ENCODE measurements at places on chromosomes 3 and 15. TPM values are rescaled to one million over a fixed set of nuclear protein-coding genes. Genes with fewer than 3 reads are reported as not detected.
A peak's percentile ranks its signal among the peaks of the same experiment; 100 is the strongest.

Gene PLA2G4F
- total RNA-seq = not detected

Gene RAD51
- 5.5 TPM for total RNA-seq

Gene LSMEM2
- not detected for total RNA-seq

Gene CCR1
- total RNA-seq = 0.17 TPM

DNA sequence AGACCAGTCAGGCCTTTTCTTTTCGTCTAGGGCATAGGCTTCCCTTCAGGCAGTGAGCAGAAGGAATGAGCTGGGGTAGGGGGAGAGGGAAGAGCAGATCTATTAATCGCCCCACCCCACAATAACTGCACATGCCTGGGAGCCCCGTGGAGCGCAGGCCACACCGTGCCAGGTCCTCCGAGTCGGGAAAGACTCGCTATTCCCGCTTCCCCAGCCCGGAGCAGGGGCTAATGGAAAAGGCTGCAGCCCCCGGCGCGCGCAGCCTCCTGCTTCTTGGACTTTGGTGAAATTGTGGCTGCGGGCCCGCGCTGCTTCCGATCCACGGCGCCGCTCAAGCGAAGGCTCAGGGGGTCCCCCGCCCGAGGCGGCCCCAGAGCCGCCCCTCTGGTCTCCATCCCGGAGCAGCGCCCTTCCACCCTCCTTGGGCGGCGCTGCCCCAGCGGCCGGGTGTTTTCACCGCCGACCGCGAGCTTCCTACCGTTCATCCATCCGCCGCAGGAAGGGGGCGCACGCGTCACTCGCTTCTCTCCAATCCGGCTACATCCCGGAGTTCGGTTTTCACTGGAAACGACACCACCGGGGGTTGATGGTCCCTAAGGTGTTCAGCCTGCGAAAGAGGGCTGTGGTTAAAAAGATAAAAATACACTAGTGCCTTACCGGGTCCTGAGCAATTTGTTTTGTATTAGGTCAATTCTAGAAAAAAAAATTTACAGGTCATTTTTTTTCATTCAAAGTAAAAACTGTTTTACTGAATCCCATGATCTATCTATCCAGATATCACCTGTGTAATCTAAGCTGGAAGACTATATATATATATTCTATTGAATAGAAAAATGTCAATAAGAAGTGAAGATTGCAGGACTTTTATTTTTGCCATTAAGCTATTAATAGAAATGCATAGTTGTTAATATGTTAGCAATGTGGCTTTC lies 4.4 kb upstream of the SYNM start:
- H3K4me3 ChIP-seq = no peak overlapping the region
- DNase-seq = no peak
- no peaks in the 10 kb centered on the region for H3K4me1 ChIP-seq
- no peaks in the 10 kb centered on the region for H3K36me3 ChIP-seq
- peaks cover 14% of the 10 kb centered on the region for H3K27me3 ChIP-seq

DNA sequence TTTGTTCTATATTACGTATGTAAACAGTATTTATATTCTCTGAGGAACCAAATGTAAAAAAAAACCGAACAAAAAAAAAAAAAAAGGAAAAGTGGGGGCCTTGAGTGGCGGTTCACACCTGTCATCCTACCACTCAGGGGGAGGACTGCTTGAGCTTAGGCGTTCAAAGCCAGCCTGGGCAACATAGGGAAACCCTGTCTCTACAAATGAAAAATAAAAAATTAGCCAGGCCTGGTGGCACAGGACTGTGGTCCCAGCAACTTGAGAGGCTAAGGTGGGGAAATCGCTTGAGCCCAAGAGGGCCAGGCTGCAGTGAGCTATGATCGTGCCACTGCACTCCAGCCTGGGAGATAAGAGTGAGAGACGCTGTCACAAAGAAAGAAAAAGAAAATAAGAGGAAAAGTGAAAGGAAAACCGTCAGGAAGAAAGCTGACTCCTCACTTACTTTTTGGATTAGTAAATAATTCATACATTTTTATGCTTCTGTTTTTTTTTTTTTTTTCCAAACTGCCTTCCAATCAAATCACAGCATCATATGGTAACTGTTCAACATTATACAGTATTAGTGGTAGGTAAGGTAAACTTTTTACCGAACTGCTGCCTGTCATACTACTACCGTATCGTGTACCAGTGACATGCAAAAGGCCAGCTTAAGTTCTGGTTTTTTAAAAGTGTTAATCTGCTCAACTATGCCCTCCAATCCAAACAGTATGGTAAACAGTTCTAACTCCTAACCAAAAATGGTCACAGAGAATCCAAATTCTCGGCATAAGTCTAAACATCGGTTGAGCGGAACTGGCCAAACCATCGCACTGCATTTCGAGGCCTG lies 1.2 kb downstream of the PHC3 start:
- H3K27me3 ChIP-seq = no peaks in the 10 kb centered on the region
- H3K4me3 ChIP-seq = peak overlapping the region; percentile 96
- peak; percentile 58 for DNase-seq
- H3K36me3 ChIP-seq = peaks cover 25% of the 10 kb centered on the region
- H3K4me1 ChIP-seq = peaks cover 51% of the 10 kb centered on the region

GRCh38 chr3:144341471-144341870 lies 369.8 kb downstream of the DIPK2A start:
- no peak overlapping the region for H3K27ac ChIP-seq
- no peaks in the 10 kb centered on the region for H3K36me3 ChIP-seq
- no peak overlapping the region for H3K4me3 ChIP-seq
- no peak for DNase-seq
- H3K27me3 ChIP-seq = peaks cover under 1% of the 10 kb centered on the region

GRCh38 chr3:152021951-152022461 lies 148.6 kb downstream of the SUCNR1 start:
- no peak overlapping the region for H3K27ac ChIP-seq
- no peak for DNase-seq
- H3K4me3 ChIP-seq = no peak overlapping the region

GRCh38 chr3:98188545-98188944 lies 22.0 kb downstream of the OR5H15 start:
- H3K27ac ChIP-seq = no peak overlapping the region
- H3K36me3 ChIP-seq = no peaks in the 10 kb centered on the region
- no peak overlapping the region for H3K4me3 ChIP-seq
- no peaks in the 10 kb centered on the region for H3K4me1 ChIP-seq

- no peaks in the 10 kb centered on the region for H3K36me3 ChIP-seq
- peaks cover 5% of the 10 kb centered on the region for H3K4me1 ChIP-seq
- no peak for DNase-seq
- H3K27ac ChIP-seq = no peak overlapping the region
- H3K4me3 ChIP-seq = no peak overlapping the region
Measured at GRCh38 chr15:56725386-56725785, 7.9 kb downstream of the ZNF280D start.

DNA sequence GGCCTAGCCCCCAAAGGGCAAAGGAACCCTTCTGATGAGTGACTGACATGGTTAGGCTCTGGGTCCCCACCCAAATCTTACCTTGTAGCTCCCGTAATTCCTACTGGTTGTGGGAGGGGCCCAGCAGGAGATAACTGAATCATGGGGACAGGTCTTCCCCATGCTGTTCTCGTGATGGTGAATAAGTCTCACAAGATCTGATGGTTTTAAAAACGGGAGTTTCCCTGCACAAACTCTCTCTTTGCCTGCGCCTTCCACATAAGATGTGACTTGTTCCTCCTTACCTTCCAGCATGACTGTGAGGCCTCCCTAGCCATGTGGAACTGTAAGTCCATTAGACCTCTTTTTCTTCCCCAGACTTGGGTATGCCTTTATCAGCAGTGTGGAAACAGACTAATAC lies 16.9 kb downstream of the TKT start:
- H3K4me3 ChIP-seq = no peak overlapping the region
- no peaks in the 10 kb centered on the region for H3K4me1 ChIP-seq
- no peak for DNase-seq
- no peak overlapping the region for H3K27ac ChIP-seq
- H3K36me3 ChIP-seq = peaks cover 71% of the 10 kb centered on the region

DNA sequence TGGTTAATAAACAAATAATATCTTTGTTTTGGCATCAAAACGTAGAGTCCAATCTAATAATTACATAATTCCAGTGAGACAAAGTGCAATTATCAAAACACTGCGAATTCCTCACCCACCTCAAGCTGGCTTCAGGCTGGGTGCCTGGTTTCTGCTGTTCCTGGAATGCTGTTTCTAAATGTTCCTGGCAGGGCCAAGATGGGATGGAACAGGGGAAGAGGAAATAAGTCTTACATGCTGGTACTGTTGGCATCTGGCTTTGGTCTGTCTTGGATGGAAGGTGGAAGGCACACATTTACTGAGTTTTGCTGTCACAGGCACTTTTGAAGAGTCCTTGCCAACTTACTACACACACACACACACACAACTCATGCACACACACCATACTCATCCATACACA lies 101.9 kb upstream of the SLCO3A1 start:
- H3K4me3 ChIP-seq = no peak overlapping the region
- H3K27ac ChIP-seq = no peak overlapping the region
- no peaks in the 10 kb centered on the region for H3K27me3 ChIP-seq
- no peak for DNase-seq
- no peaks in the 10 kb centered on the region for H3K36me3 ChIP-seq

GRCh38 chr3:164208048-164208447 lies 870.2 kb downstream of the SI start:
- DNase-seq = no peak
- no peaks in the 10 kb centered on the region for H3K27me3 ChIP-seq
- no peak overlapping the region for H3K27ac ChIP-seq
- no peaks in the 10 kb centered on the region for H3K36me3 ChIP-seq
- no peaks in the 10 kb centered on the region for H3K4me1 ChIP-seq
- H3K4me3 ChIP-seq = no peak overlapping the region

DNA sequence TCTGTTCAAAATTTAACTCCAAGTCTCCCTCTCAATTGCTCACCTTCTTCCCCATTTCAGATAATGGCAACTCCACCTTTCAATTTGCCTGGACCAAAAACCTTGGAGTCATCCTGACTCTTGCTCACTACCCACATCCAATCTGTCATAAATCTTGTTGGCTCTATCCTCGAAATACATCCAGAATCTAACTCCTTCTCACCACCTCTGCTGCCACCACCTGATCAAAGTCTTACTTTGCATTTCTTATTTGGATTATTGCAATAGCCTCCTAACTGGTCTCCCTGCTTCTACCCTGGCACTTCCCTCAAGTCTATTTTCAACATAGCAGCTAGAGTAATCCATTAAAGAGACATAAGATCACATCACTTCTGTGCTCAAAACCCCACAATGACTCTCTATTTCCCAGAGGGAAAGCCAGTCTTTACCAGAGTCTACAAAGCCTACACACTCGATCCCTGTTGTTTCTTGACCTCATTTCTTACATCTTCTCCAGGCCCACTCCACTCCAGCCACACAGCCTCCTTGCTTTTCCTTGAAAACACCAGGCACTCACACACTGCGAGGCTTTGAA lies 86.6 kb downstream of the GPR156 start:
- H3K27ac ChIP-seq = no peak overlapping the region
- H3K36me3 ChIP-seq = no peaks in the 10 kb centered on the region
- no peak overlapping the region for H3K4me3 ChIP-seq

Data from CD4-positive, CD25-positive, alpha-beta regulatory T cell (primary cell).